HuH-7.5 (cell line): ENCODE measurements at places on chromosomes 3 and 15.

GRCh38 chr3:122104515-122105194 is 49.5 kb downstream of the CD86 start:
- no peak for DNase-seq

- no peak for DNase-seq
Observed at GRCh38 chr3:16520241-16520969, 6.9 kb upstream of the RFTN1 start.

GRCh38 chr15:63089260-63090043 is 32.2 kb upstream of the LACTB start:
- peak; percentile 27 for DNase-seq

DNA sequence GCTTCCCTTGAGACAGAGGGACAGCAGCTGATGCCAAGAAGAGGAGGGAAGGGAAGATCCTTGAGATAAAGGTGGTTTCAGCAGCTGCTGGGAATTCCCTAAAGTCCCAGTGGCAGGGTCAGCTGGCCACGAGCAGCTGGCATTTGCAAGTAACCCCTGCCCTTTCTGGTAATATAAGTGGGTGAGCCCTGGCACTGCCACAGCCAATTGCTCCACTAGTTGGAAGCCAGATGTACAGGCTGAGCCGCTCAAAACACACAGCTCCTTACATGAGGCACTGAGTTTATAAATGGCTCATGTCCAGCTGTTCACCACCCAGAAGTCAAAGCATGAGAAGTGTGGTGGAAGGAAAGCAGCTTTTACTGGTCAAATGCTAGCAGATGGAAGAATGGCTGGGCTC is 35.4 kb downstream of the PRR20G start:
- no peak for DNase-seq

- DNase-seq = no peak
Observed at GRCh38 chr3:147400111-147400510, 6.2 kb downstream of the ZIC4 start.

- DNase-seq = no peak
Observed at GRCh38 chr3:128895843-128896697, 16.6 kb downstream of the ACAD9 start.

DNA sequence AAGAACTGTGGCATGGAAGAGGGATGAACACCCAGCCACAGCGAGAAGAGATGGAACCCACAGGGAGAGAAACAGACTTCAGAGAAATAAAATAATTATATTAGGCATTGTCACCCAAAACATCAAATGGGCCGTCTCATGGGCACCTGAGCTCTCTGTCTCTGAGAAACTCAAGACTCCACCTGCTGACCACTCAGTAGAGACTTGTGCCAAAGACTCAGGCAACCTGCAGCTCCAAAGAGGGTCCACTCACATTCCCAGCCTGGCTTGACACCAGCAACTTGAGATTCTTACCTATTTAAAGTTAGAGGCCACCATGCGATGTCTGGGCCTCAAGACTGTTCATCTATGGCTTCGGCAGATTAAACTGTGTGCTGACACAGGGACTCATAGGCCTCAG is 12.0 kb downstream of the SEMA5B start:
- DNase-seq = no peak

DNA sequence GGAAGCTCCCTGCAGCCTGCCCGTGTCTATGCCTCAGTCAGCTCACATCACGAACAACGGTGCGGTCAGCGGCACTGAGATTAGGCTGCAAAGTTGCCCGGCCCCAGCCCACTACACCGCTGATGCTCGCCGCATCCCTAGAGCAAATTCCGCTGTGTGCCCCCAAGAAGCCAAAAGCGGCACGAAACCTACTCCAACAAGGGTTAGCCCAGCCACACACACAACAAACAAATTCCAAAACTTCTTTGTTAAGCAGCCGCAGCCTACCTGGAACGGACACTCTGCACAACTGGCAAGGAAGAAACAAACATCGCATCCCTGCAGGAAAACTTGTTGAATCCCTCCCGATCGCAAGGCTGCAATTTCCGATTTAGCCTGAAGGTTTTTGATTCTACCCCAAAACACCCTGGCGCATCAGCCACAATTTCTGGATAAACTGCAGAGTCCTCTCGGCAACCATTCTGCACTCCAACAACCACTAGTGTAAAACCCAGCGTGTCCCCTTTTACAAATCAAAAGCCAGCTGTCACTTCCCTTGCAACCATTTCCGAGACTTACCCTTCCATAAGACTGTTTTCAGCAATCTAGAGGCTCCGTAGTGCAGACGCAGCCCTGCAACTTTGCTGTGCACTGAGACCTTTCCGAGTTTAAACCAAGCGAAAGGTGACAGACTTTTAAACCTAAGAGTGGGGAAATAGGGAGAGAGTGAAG is 449 bp downstream of the ROBO1 start:
- no peak for DNase-seq

GRCh38 chr3:125192190-125193035 is 20.1 kb downstream of the SLC12A8 start:
- no peak for DNase-seq

DNA sequence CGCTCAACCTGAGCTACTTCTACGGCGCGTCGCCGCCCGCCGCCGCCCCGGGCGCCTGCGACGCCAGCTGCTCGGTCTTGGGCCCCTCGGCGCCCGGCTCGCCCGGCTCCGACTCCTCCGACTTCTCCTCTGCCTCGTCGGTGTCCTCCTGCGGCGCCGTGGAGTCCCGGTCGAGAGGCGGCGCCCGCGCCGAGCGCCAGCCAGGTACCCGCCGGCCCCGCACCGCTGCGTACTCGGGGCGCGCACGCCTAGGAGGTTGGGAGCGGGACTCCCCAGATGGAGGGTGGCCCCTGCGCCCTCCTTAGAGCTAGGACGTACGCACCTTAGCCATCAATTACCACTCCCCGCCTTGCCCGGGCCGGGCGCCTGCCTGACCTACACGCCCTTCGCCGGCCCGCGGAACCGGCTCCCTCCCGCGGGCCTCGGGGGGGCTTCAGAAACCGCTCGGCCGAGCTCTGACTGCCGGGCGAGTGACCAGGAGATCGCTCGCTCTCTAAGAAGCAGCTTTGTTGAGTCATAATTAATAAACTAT is 466 bp downstream of the NFKBIZ start:
- no peak for DNase-seq

DNA sequence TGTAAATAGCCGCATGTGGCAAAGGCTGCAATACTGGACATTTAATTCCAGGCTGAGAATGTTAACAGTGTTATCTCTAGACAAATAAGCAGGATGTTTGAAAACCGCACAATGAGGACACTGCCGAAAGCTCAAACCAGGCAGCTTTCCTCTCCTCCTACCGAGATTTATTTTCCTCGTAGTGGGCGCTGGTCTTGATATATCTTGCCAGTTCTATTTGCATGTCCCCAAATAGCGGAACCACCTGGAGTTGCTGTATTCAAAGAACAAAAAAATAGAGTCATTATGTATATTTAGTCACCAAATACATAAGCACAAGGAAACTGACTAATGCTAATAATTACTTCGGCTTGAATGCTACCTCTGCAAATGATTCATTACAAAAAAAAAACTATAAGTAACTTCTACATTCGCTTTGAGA is 46.5 kb downstream of the CYFIP1 start:
- no peak for DNase-seq

DNA sequence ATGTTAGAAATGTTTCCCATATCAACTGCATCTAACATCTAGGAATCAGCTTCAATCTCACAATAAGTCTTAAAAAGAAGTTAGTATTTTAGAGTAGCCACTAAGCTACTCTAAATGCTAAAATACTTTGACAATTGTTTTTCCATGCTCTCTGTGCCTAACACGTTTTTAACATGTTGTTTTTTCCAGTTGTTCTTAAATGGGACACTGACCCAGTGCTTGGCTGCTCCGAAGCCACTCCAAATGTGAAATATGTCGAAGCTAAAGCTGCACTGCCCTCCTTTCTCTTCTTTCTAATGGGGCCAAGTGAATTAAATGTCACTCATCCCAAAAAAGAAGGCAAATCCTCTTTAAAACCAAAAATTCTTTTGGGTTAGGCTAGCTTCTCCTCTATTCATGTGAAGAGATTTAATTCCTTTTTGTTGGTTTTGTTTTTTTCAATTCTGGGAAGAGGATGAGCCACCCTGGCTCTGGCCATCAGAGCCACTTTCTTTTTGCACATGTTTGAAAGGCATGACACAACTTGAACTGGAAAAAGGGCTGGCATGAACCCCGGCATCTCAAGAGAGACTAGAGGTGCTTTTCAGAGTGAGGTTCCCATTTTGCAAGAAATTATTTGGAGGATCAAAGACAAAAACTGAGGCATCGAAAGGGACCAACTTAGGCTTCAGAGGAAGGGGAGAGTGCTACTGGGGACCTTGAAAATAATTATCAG is 73.7 kb downstream of the WWTR1 start:
- DNase-seq = no peak

GRCh38 chr3:64668582-64669510 is 19.0 kb downstream of the ADAMTS9 start:
- no peak for DNase-seq

- no peak for DNase-seq
Observed at GRCh38 chr15:70053001-70053715, 44.6 kb downstream of the TLE3 start.
